ENCODE measurements at places on chromosomes 5 and 9.

DNA sequence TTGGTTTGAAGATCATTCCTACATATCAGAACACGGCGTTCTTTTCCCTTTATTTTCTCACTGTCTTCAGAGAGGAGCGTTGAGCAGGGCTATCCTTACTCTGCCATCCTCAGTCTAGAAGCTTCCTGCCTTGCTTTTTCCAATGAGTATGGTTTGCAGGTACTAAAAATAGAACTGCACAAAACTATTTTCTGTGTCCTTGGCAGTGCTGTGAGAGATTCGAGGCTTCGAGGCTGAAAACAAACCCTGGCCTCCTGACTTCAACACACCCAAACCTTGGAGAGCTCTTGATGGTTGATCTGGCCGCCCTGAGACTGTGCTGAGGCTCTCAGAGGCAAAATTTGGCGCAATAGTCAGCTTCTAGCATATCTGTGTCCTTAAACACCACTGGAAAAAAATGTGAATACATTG, 78.9 kb downstream of the GOLPH3 start:
- DNase-seq: no peak

DNA sequence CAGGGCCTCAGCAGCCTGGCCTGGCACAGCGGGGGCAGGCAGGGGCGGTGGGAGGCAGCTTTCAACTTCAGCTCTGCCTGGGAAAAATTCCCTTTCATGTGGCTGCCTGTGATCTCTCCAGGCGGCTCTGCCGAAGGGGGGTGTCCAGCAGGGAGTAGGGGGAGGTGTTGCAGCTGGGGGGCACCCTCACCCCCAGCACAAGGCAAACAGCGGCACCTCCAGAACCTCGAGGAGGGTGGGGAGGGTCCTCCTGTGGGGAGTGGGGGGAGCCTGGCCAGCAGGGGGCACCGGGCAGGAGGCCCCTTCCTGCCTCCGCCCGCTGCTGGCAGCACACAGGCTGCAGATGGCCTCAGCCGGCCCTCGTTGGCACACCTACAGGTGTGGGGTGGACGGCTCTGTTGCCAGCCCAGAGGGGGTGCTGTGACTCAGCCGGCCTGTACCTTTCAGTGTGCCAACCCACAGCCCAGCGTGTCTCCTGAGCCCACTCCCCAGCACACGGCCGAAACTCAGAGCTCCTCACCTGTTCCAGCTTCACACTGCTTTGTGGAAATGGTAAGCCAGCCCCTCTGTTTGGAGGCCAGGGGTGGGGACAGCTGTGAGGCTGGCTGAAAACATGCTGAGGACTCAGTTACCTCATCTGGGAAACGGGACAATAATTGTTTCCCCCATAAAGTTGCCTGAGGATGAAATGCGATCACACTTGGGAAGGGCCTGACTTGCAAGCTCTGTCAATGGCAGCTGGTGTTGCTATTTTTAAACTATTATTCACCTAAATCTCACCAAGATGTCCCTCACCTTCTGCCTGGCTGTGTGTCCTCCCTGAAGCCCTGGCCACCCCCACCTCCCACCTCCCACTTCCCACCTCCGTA, 37.0 kb downstream of the CXXC5 start:
- no peak for DNase-seq

DNA sequence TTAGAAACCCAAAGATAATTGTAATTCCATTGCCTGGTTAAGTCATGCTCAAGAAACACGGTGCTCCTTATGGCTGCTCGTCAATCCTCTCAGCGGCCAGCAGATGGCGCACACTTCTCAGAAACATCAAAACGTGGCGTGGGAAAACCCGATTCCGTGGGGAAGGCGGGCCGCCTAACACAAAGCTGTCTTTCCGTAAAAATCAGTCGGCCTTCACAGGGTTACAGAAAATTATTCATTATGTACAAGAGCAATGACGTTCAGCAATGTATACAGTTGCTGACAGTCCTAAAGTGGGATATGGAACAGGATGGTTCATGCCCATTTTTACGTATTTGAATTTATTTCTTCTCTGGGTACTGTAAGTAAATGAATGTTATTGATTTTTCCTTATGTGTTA, 83.5 kb downstream of the PDE4D start:
- DNase-seq: peak; percentile 69

DNA sequence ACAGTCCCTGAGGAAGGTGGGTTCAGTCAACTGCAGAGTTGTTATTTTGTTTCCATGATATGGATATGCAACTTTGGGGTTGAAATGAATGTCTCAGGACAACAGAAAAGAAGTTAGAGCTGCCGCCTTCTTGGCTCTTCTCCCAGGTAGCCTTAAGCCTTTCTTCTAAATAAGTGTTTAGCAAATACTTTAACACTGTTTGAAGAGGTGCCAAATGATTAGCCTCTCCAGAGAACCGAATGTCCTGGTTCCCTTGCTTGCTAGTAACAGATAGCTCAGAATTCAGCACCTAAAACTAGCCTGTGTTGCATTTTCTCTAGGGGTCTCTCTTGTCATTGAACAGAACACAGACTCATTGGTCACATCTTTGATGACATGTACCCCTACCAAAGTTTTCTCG, 127.7 kb upstream of the PIK3R1 start:
- DNase-seq: no peak

DNA sequence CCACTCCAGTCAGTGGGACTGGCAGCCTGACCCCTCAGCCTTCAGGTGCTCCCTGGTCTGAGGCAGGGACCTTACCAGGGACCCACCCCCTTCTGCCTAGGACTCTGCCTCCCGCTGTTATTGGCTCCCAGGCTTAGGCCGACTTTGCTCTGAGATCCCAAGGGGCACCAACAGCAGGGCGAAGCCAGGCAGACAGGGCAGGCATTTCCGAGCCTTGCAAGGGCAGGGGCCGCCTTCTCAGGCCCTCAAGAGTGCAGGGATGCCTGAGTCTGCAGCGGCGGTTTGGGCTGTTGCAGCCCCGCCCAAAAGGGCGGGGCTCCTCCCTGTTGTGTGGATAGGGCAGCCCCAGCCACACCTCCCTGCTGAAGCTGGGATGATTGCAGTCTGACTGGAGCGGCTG, 644.6 kb downstream of the PRR16 start:
- no peak for DNase-seq

DNA sequence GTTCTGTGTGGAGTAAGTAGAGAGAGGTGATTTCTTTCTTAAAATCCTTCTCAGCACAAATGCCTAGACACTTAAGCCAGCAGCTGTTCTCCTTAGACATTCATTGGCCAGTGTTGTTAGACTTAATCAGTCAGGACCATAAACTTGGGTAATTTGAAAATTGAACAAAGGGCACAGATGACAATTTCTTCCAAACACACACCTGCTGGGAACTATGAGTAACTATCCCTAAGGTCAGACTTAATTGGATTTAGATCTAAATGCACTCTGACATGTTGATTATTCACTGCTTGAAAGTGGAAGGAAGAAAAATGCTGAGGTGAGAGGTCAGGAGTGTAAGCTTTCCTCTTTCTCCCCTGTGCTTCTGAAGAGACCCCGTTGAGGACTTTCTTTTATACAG, 1083.7 kb upstream of the DMAC1 start:
- no peak for DNase-seq

DNA sequence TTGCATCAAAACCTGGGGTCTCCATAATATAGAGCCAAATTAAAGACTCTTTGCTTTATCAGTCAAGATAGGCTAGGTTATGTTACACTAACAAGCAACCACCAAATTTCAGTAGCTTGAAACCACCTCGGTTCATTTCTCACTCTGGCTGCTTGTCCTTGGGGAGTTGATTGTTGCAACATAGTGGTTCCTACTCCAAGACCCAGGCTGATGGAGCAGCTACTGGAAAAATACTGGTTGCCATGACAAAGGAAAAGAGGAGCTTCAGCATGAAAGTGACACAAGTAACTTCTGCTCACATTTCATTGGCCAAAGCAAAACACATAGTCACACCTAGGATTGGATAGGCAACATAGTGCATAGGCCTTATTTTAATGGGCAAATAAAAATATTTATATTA, 18.5 kb upstream of the RCL1 start:
- DNase-seq: no peak

DNA sequence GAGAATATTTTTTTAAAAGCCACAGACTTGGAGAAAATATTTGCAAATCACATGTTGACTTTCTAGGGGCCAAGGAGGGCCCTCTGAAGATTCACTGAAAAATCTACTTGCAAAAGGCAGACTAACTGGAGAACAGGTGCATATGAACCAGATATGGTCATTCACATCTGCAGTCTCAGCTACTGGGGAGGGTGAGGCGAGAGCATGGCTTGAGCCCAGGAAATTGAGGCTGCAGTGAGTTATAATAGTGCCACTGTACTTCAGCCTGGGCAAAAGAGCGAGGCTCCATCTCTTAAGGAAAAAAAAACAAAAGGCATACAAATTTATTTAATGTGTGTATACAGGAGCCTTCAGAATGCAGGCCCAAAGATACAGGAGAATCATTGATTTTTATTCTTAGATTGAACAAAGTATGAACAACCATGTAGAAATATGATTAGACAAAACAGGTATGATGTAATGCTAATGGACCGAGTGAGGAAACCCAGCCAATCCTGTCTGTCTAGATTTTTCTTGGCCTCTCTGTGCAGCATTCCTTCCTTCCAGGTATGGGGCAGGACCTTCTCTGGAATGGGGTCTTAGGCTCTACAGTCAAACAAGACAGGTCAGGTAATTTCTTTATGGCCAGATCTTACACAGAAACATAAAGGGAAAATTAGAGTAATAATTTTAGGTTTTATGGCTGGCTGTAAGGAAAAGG, 15.3 kb upstream of the SLC27A6 start:
- no peak for DNase-seq

GRCh38 chr5:103262422-103262871, 3.9 kb downstream of the MACIR start:
- DNase-seq: no peak

DNA sequence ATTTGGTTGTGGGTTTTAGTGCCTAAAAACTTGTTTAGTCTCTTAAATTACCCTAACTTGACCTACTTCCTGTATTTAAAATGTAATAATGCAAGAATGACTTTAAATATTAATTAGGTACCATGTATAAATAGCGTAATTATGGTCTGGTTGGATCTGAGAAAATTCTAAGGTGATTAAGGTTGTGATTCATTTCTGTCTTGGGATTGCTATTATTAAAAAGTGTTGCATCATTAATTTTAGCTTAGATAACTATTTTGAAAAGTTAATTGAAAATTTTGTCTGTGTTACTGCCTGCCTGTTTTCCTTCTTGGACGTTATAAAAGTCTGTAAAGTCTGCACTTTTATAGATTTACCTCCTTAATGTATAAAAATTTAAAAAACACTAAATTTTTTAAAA, 11.8 kb downstream of the LRRC70 start:
- DNase-seq: no peak

DNA sequence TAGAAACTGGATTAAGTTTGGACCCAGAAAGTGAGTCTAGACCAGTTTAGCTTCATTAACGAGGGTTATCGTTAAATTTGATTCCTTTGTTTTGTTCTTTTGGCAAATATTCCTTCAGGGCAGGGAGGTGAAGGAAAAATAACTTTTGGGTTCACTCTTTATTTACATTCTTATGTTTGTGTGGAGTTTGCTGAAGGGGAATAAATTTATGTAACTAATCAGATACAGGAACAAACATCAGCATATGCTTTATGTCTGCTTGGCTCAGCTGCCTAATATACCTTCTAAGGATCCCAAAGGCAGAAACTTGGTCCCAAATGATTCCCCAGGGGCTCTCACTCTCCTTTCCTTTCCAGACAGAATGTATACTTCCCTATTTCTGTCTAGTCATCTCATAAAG, 132.4 kb downstream of the MCTP1 start:
- DNase-seq: peak; percentile 20

- DNase-seq: no peak
These were observed 41.6 kb downstream of the MAMDC2 start for GRCh38 chr9:70085241-70085640.

- DNase-seq: peak; percentile 43
These were observed 66.5 kb downstream of the PTCD2 start for GRCh38 chr5:72386639-72387038.

DNA sequence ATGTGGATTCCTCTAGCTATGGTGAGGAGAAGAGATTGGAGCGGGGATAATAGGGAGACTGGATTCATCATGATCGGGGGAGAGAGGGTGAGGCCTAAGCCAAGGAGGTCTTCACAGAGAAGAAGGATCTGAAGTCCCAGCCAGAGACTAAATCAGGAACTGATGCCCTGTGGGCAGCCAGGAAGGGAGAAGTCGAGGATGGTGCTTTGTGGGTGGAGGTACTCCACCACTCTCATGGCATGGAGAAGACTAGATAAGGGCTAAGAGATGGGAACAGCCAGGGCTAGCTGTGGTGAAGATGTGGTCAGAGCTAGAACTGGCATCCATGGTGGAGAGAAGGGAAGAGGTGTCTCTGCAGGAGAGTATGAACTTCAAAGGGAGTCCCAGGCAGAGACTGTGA, 3.0 kb upstream of the RGS14 start:
- DNase-seq: no peak

- peak; percentile 50 for DNase-seq
These were observed at the start of gene SPATA6L for GRCh38 chr9:4666042-4666699. SPATA6L (minus strand) TSS chr9:4666480; CDS start chr9:4666250, 230 bp downstream.

GRCh38 chr5:16489322-16489791, 23.8 kb upstream of the ZNF622 start:
- peak; percentile 24 for DNase-seq

DNA sequence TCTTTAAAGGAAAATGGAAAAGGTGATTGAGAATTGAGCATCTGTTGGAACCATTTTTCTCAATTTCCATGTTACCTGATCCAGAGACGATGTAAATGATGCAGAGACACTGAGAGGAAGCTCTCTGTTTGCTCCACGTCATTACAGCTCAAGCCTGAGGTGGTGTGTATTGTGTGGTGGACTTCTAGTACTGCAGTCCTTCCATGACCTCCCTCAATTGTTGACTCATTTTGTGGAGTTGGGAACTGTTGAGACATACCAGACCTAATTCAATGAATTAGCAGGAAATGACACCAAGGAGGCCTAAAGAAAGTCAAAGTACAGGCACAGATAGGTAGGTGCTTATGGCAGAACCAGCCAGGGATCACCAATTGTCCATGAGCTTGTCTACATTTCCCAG, 15.6 kb upstream of the LVRN start:
- no peak for DNase-seq

DNA sequence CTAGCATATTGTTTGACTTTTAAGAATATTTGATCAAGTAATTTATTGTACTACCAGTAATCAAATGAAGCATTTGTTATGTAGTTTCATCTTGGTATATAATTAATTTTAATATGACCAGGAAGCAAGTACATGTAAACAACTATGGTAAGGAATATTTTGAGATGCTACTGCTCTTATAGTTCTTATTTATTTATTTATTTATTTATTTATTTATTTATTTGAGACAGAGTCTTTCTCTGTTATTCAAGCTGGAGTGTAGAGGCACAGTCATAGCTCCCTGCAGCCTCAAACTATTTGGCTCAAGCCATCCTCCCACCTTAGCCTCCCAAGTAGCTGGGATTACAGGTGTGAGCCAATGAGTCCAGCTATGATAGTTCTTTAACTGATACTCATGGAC, 8.1 kb downstream of the PPIP5K2 start:
- DNase-seq: no peak

DNA sequence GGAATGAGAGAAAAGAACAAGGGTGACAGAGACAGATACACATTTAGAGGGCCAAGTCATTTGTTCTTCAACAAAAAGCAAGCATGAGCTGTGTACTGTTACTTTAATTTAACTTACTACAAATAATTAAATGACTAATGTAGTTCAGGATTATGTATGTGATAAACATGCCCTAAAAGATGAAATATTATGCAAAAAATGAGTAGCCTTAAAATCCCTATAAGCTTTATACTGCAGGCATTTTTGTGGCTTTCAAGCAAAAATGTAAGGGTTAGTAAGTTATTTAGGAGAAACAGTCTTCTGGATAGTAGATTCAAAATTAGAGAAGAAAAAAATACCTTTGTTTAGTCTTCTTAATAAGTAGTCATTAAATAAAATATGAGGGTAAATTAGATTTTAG, 431.2 kb downstream of the CSNK1G3 start:
- DNase-seq: no peak
